Naive thymus-derived CD4-positive, alpha-beta T cell (primary cell): ENCODE measurements at places on chromosomes 11 and 22.

GRCh38 chr11:877565-877964 lies 33.0 kb downstream of the CHID1 start:
- no peak for DNase-seq

DNA sequence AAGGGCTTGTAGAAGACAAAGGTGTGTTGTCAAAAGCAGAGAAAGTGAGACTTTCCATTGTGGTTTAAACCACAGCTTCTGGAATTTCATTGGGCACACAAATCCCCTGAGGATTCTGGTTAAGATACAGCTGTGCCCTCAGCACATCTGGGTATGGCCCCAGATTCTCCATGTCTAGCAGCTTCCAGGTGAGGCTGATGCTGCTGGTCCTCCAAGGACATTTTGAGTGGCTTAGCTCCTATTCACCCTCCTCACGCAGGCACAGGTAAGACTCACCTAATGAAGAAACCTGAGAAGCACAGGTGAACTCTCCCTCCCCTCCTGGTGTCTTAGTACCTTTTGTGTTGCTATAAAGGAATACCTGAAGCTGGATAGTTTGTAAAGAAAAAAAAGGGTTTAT lies 88.9 kb upstream of the IGLL5 start:
- no peak for DNase-seq

GRCh38 chr11:30342736-30343166 lies 19.8 kb downstream of the ARL14EP start:
- no peak for DNase-seq

DNA sequence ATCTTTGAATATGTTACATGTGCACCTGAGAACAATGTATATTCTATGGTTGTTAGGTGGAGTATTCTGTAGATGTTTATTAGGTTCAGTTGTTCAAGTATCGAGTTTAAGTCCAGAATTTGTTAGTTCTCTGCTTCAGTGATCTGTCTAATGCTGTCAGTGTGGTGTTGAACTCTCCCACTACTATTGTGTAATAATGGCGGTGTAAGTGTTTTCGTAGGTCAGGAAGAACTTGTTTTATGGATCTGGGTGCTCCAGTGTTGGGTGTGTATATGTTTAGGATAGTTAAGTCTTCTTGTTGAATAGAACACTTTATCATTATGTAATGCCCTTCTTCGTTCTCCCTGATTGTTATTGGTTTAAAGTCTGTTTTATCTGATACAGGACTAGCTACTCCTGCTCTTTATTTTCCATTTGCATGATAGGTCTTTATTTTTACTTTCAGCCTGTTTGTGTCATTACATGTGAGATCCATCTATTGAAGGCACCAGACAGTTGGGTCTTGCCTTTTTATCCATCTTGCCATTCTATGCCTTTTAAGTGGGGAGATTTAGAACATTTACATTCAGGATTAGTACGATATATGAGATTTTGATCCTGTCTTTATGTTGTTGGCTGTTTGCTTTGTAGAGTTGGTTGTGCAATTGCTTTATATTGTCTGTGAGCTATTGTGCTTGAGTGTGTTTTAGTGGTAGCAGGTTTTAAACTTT lies 121.6 kb downstream of the DDX10 start:
- no peak for DNase-seq

- no peak for DNase-seq
Measured at GRCh38 chr11:18088966-18089365, 16.9 kb downstream of the SAAL1 start.

GRCh38 chr11:122344215-122344614 lies 228.2 kb upstream of the BLID start:
- DNase-seq = no peak

DNA sequence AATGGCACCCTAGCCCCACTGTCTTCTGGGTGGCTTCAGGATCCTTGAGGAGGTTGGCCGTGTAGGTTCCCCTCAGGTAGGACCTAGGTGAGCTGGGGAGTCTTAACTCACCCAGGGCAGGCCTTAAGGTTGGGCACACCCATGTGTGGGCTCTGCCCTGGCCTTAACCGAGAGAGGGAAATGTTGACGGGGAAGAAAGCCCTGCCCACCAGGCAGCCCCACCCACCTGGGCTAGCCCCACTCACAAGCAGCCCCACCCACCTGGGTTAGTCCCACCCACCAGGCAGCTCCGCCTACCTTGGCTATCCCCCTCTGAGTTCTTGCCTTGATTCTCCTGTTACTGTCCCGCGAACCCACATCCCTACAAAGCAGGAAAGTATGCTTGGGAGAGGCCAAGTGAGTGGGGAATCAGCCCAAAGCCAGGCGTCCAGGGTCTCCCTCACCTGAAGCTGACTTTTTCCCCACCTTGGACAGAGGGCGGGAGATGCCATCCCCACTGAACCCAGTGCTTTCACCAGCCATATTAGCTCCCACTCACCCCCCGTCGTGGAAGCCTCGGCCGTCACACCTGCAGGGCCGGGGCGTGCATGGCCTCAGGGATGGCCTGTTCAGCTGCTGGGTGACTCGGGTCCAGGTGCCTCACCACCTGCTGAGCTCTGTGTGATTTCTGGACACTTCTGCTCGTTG lies at the start of gene MYEOV:
Gene MYEOV, plus strand, starts transcription at position 337 of the 687 bp plus-strand sequence. CDS start 1,200 bp downstream, outside the sequence.
- no peak for DNase-seq

GRCh38 chr22:43592476-43592875 lies 180.7 kb downstream of the MPPED1 start:
- DNase-seq = no peak

GRCh38 chr11:77054084-77054483 lies 12.7 kb upstream of the CAPN5 start:
- no peak for DNase-seq

GRCh38 chr22:20384865-20385264 lies 9.1 kb upstream of the ZNF74 start:
- no peak for DNase-seq
